T-helper 1 cell (primary cell): ENCODE measurements at places on chromosomes 11 and 22.
A peak's percentile ranks its signal among the peaks of the same experiment; 100 is the strongest.

- no peak for DNase-seq
These were observed 388.8 kb downstream of the LUZP2 start for GRCh38 chr11:24885580-24886173.

DNA sequence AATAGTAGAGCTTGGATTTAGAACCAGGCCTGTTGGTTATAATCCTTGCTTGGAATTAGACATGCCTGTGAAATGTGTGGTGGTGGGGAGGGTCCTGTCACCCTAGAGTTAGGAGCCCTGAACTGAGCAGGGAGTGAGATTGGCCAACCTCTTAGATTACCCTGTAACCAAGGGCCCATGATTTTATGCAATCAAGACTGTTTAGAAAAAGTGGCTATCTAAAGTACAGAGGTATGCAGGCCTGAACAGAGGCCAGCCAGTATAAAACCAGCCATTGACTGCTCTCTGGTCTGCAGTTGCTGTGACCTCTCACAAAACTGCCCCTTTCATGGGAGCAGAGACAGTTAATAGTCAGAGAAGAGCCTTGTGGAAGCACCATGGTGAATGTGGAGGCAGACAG is 36.2 kb downstream of the SERPINH1 start:
- DNase-seq: no peak

- no peak for DNase-seq
These were observed 7.0 kb upstream of the CCDC86 start for GRCh38 chr11:60834742-60835533.

DNA sequence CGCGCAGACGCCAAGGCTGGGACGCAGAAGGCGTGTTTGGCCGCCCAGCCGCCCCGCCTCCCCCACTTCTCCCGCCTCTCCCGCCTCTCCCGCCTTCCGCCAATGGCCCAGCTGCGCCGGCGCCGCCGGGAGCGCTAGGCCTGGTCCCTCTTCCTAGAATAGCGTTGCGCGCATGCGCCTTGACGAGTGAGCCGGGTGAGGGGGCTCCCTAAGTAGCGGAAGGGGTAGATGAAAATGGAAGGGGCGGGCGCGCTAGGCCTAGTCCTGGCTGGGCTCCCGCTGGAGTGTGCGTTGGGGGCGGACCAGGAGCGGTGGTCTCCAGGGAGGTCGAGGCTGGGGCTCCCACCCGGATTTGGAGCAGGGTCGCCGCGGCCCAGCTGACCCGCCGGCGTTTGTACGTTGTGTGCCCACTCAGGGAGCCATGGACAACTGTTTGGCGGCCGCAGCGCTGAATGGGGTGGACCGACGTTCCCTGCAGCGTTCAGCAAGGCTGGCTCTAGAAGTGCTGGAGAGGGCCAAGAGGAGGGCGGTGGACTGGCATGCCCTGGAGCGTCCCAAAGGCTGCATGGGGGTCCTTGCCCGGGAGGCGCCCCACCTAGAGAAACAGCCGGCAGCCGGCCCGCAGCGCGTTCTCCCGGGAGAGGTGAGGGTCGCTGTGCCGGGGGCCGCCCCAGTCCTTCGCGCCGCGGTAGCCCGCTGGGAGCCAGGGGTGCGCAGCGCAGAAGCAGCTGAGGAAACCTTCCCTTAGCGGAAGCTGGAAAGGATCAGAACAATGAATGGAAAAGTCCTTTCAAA is at the start of gene AKIP1:
Gene AKIP1 (plus strand): TSS at position 161 of the 795 bp plus-strand sequence. CDS start 261 bp downstream, at position 422.
- peak; percentile 72 for DNase-seq

- no peak for DNase-seq
These were observed 75.6 kb upstream of the ARHGAP32 start for GRCh38 chr11:129267716-129268115.

GRCh38 chr11:119229288-119229672 is 23.1 kb downstream of the CBL start:
- DNase-seq: no peak

DNA sequence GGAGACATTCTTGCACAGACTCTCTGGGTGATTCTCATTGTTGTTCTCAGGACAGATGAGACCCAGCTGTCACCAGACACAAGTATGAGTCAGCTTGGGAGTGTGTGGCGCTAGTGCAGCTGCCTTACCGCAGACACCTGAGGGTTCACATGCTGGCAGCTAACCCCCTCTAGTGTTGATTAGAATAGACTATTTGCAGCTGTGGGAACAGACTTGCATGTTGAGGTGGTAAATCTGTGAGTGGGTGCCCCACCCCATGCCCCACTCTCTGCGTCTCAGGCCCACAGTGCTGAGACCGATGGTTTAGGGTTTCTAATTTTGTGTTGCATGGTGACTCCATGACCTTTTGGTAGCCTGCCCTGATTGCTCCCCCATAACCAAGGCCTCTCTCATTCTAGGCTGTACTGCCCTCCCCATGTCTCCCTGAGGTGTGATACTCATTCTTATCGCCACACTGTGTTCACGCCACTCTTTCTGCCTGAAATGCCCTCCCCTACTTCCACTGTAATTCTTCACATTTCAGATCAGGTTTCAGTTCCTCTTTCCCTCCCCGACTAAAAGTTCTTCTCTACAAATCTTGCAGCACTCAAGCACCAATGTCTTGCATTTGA is 73.7 kb upstream of the KIRREL3 start:
- no peak for DNase-seq

- DNase-seq: no peak
These were observed 85.7 kb downstream of the NTM start for GRCh38 chr11:131455843-131456704.

- DNase-seq: no peak
These were observed 107.1 kb downstream of the GAB2 start for GRCh38 chr11:78310500-78310909.

GRCh38 chr11:133065847-133066485 is 466.3 kb downstream of the OPCML start:
- no peak for DNase-seq

GRCh38 chr11:68256331-68256741 is 15.4 kb downstream of the C11orf24 start:
- no peak for DNase-seq

- no peak for DNase-seq
These were observed 38.1 kb downstream of the CABIN1 start for GRCh38 chr22:24049211-24049610.

DNA sequence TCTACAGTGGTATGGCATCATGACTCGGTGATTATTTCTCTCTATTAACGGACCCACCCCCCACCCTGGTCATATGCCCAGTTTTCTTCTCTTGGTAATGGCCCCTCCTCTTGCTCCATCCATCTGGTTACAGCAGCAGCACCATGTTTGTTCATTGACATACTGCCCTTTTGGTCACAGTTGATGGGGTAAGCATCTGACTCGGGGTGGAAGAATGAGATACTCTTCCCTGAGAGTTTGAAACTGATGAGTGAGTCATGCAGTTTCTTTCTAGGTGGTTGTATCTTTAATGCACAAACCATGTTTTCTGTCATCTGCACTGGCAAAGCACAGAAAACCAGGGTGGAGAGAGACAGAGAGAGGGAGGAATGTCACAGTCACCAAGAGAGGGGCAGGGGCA is 126.0 kb downstream of the SYN3 start:
- no peak for DNase-seq

DNA sequence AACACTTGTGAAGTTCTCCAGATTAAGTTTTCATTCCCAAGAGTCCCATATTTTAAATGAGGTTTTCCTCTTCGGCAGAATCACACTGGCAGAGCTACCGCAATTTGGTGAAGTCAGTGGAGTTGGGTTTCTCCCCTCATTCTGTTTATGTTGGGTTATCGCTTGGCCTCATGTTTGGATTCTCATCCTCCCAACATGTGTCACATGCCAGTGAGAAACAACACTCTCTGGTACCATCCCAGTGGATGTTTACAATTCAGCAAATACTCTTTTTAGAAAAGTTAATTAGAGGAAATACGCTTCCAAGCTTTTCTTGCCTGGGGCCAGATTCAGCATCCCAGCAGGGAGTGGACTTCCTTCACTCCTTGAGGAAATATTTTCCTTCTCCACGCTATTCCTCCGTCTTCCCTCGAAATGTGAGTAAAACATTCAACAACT is 2.1 kb downstream of the PAMR1 start:
- no peak for DNase-seq

- no peak for DNase-seq
These were observed 8.7 kb upstream of the HIPK3 start for GRCh38 chr11:33248416-33248971.

DNA sequence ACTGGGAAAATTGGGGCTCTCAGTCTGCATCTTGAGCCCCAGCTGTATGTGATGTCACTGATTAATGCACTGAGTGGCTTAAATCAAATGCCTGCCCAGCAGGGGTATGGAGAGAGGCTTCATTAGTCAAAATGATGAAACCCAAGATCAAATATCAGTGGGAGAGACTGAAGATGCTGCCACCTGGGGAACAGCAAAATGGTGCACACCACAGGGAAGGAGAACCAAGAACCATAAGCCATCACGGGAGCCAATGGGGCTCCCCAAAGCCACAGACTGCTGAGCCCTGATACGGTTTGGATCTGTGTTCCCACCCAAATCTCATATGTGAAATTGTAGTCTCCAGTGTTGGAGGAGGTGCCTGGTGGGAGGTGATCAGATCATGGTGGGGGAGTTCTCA is 85.6 kb downstream of the CTTN start:
- no peak for DNase-seq

- DNase-seq: no peak
These were observed 32.8 kb downstream of the KCNE3 start for GRCh38 chr11:74434528-74434927.

DNA sequence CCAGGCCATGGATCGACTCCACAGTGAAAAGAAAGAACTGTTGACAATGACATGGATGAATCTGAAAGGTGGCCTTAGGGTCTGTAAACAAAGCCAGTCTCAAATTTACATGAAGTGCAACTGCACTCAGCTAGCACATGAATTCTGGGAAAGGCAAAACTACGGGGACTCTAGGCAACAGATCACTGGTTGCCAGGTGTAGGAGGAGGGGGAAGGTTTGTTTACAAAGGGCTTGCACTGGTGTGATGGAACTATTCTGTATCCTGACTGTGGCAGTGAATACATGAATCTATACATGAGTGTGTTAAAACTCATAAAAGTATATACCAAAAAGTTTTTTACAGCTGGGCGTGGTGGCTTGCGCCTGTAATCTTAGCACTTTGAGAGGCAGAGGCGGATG is 27.3 kb downstream of the ALX4 start:
- DNase-seq: no peak

DNA sequence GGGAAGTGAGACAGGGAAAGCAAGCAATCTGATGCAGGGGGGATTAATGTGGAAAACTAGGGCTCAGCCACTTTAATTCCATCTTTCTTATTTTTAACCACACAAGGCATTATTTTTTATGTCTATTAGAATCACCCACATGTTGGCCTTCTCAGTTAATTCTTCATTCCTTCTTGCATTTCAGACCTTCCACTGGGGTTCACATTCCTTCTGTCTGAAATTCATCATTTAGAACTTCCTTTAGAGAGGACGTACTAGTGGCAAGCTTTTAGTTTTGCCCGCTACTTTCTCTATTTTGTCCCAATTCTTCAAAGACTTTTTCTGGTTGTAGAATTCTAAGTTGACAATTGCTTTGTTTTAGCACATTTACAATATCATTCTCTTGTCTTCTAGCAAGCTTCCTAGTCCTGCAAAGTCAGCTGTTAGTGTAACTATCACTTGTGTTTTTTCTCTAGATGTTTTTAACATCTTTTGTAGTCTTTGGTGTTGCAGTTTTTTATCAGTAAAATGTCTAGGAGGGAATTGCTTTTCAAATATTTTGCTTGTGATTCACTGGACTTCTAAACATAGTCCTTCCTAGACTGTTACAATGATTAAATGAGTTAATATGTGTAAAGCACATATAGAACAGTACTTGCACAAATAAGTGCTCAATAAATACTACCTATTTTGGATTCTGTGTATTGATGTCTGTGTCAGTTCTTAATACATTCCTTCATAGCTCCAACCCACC is 5.5 kb upstream of the NNMT start:
- DNase-seq: no peak

DNA sequence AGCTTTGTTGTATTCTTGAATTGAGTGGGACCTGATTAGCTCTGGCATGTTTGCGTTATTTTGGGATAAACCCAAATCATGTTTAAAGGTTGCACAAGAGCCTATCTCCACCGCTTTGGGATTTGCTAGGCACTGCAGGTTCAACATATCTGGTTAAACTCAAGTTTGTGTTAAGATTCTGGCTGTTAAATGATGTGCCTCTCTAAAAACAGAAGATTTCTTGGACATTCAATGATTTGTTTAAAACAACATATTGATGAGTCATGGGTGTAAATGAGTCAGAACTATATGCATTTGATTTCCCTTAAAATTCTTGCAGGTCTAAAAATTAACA is 67.4 kb downstream of the AMOTL1 start:
- DNase-seq: no peak

- DNase-seq: no peak
These were observed 79.7 kb upstream of the LINC01488 start for GRCh38 chr11:69401715-69402114.

- no peak for DNase-seq
These were observed 36.4 kb upstream of the ACER3 start for GRCh38 chr11:76824083-76824939.

DNA sequence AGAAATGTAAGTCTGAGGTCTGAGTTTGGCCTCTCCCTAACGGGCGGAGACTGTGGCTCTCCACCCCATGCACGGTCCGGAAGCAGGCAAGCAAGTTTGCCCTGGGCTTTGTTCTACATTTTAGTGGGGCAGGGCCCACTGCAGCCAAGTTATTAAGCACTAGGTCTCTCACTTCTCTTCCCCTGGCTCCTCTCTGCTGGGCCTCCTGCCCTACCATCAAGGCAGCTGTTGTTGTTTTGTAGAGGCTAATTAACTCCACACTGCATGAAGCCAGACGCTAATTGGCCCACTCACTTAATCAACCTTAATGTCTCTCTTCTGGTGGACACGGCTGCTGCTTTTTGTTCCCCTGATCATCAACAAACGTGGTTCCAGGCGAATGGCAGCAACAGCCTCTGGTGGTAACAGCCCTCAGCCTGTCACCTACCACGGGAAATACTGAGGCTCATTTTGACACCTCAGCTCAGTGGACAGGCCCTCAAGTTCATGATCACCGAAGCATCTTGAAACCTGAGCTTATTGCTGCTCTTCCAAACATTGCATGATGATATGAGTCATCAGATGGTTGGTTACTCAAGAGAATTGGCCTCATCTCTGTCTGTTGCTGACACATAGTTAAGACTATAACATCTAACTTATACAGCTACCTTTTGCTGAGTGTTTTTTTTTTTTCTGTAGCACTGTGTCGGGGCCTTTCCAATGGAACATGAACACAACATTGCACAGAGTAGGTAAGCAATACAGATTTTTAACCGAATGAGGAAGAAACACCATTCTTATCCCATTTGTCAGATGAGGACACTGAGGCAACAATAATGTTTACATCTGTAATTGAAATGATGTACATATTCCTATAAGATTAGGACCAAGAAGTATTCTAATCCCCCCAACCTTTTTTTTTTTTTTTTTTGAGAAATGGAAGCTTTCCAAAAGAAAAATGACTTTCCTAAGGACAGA is 20.8 kb upstream of the LMO2 start:
- no peak for DNase-seq

- DNase-seq: no peak
These were observed 42.4 kb downstream of the LIF start for GRCh38 chr22:30204015-30204741.

DNA sequence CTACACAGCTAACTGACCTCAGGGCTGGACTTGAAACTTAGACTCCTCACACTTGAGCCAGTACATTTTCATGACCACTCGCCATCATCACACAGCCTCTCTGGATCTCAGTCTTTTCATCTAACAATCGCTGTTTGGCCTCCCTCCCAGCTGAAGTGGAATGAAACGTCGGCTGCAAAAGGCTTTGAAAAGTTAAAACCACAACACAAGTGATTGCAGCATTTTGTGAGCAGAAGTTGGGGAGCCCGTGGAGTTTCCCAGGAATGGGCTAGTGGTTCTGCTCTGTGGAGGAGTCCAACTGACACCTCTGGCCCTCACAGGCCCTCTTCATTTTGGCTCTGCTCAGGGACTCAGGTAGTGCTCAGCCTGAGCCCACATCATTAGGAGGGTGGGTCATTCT is 35.9 kb upstream of the TRIM29 start:
- no peak for DNase-seq
